ENCODE measurements at places on chromosomes 12 and 14.
A peak's percentile ranks its signal among the peaks of the same experiment; 100 is the strongest.

DNA sequence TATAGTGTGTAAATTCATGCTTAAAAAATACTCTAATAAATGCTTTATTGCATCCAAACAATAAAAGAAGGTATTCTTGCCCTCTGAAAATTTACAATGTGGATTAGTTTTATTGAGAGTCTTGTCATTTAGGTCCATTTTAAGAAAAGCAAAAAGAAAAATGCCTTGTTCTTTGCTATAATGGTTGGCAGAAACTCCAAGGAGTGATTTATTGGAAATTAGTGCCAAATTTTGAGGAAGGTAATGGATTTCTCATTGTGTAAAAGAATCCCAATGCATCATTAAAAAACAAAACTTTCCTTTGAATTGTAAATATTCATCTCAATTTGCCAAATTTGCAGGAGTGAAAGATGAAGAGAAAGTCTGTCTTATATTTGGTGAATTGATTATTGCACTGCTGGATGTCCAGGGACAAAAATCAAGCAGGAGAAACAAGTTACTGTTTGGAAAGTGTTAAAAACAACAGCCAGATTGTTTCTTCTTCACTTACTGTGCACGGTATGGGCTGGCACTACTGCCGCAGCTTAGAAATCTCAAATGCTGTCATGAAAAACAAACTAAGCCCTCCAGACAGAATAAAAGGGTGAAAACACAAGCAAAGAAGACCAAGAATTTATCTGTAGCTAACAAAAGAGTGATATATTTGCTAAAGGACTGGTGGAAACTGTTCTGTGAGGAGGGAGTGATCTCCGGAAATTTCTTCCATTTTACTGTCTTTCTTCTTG lies 511.7 kb downstream of the TMTC2 start:
- DNase-seq, result no peak

DNA sequence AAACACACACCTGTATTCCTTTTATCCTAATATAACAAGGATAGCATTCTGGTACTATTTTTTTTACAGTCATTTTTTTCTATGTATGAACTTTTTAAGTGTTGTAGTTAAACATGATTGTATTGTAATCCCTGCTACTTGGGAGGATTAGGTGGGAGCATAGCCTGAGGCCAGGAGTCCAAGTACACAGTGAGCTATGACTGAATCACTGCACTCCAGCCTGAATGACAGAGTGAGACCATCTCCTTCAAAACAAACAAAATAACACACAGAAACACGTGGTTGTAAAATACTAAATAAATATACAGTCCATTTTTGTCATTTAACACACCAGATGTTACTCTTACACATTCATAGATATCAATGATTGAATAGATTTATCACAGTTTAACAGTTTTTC lies 56.9 kb downstream of the MAP4K5 start:
- no peak for DNase-seq

DNA sequence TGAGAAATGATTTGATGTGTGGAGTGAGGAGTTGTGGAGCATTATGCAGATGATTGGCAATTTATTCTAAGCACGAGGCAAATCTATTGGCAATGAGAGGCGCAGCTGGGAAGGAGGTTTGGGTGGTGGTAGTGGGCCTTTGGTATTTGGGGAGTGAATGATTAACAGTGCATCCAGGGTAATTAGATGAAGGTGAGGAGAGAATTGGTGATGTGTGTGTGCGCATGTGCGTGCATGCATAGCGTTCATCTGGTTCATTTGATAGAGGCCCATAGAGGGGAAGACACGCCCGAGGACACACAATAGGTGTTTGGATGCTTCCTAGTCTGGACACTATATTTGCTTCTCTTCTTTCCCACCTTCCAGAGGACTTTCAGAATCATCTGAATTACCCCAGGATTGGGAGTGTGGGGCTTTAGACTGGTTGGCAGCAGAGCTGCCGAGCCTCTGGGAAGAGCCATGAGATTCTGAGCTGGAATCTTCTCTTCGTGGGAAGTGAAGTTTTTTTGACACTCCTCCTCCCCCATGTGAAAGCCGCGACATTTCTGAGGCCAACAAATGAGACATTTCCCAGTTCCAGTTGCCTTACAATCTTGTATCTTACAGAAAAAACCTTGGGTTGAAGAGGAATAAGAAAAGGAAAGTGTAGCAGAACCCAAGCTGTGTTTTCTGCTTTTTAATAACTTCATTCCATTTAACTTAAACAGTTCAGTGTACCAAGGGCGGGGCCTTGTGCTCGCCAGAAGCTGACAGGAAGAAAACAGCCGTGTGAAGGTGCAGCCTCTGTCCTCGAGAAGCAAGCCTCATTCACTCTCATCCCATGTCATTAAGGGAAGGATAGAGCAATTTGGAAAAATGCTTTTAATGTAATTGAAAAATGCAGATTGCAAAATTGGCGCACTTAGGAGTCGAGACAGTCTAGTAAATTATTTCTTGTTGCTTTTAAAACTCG lies 65.2 kb downstream of the SLC25A47 start:
- DNase-seq, result peak; percentile 39

- no peak for DNase-seq
These were observed 515.3 kb downstream of the RMST start for GRCh38 chr12:97977870-97978405.

GRCh38 chr14:55418411-55418810 lies 6.8 kb upstream of the ATG14 start:
- no peak for DNase-seq

- no peak for DNase-seq
These were observed 147.1 kb downstream of the MYRFL start for GRCh38 chr12:69972136-69972535.

DNA sequence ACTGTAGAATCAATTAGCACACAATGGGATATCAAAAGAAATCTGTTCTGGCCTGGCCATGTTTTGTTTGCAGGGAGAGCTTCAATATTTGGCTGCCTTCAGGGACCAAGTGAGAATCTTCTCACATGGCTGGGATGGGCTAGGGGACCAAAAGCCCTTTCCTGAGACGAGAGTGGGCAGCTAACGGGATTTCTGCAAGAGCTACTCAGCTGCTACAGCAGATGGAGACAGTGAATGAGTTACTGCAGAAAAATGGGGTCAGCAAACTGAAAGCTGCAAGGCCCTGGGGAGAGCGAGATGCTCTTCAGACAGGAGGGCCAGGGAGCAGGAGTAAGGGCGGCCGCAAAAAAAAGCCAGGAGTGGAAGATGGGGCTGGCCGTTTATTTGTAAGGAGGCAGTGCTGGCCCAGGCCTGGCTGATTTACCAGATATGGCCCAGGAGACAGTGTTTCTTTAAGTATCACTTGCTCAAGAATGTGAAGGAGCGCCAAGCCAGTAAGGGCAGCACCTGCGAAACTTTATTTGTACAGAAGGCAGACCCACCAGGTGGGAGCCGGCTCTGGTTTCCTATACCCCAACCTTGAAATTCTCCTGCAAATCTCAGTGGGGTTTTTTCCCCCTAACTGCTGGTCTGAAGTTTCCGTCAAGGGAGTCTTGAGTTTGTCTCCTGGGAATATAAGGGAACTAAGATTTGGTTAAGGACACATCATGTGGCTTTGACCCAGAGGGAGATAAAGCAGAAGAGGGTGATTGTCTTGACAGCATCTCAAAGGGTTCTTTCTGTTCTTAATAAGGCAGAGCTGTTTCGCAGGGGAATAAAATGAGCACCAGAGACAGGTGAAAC lies 57.8 kb downstream of the SSH1 start:
- no peak for DNase-seq

DNA sequence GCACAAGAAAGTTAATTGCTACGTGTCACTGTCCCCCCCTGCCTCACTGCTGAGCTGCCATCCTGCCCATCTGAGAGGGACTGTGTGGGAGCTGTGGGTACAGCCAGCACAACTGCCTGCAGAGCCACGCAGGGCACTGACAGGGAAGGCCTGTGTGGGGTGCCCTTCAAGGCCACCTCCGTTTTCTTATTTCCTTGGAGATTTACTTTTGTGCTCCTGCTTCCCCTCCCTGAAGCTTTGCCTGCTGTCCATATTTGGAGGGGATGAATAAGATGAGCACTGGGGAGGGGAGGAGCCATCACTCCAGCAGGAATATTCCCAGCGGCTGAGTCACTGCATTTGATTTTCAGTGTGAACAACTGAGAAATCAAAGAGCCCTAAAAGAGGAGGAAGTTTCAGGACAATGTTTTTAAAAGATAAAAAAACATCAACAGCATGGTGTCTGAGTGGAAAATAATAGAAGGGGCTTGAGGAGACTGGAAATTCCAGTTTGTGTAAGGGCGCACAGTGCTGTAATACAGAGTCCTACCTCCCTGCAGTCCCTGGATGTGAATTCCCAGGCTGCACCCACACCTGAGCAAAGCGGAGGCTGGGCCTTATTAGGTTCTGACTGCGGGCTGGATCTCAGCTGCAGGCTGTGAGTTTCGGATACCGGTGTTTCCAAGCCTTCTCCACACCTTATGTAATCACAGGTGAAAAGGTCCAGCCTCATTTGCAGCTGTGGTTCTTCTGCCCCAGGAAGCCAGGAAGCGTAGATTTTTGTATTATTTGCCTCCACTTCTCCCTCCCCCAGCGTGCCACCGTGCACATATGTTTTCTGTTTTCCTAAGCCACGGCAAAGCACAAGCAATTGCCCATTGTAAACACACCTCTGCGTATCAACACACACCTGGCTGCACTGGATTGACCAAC lies 192.6 kb upstream of the BCL2L14 start:
- no peak for DNase-seq

GRCh38 chr14:65168840-65169239 lies 66.5 kb upstream of the MAX start:
- DNase-seq, result no peak

- DNase-seq, result no peak
These were observed 27.7 kb upstream of the KLRD1 start for GRCh38 chr12:10279937-10280336.

DNA sequence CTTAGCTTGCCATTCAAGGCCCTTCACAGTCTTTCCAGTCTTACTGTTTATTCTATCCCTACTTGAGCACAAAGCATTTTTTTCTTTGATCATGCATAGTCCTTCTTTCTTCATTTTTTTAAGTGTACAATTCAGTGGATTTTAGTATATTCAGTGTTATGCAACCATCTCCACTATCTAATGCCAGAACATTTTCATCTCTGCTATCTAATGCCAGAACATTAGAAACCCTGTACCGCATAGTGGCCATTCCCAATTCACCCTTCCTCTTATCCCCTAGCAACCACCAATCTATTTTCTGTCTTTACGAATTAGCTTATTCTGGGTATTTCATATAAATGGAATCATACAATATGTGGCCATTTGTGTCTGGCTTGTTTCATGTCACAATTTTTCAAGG lies 13.4 kb downstream of the LPCAT3 start:
- no peak for DNase-seq

- no peak for DNase-seq
These were observed 1158.4 kb upstream of the TMEM132C start for GRCh38 chr12:127108360-127109215.

GRCh38 chr12:104790296-104791125 lies 167.6 kb downstream of the SLC41A2 start:
- DNase-seq, result no peak

DNA sequence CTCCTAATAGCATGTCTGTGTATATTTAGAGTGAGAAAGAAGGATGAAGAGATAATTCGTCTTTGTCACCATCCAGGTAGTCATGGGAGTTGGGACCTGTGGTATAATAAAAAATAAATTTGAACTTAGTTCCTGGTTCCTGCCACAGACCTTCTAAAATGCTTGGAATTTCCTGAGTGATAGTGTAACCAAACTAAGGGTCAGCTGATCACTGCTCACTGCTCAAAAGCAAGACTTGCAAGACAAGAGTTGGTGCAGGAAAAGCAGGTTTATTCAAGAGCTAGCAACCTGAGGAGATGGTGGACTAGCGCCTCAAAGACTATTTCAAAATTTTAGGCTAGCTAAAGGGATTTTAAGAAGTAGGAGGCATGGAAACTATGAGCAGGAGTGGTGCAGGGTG lies 19.1 kb downstream of the ANG start:
- no peak for DNase-seq

- DNase-seq, result no peak
These were observed 63.9 kb downstream of the NUAK1 start for GRCh38 chr12:106074706-106075392.
